ENCODE measurements at places on chromosomes 12 and 14. TPM values are rescaled to one million over a fixed set of nuclear protein-coding genes. Genes with fewer than 3 reads are reported as not detected.

The LRRIQ1 gene
- total RNA-seq: 0.89 TPM

The PUS1 gene
- 77.3 TPM for total RNA-seq

The NOS1 gene
- total RNA-seq: 0.22 TPM

The PAH gene
- total RNA-seq: 2.8 TPM

The LMNTD1 gene
- not detected for total RNA-seq

The KANSL2 gene
- total RNA-seq: 41.6 TPM

The KCNK13 gene
- total RNA-seq: 2.2 TPM

The SOAT2 gene
- 0.17 TPM for total RNA-seq

The SLC25A47 gene
- 0.17 TPM for total RNA-seq

The PMEL gene
- total RNA-seq: 5.8 TPM

The BEST3 gene
- total RNA-seq: 0.54 TPM

The B4GALNT3 gene
- total RNA-seq: 18.2 TPM

The PZP gene
- not detected for total RNA-seq

The GUCY2C gene
- not detected for total RNA-seq

The PDE3A gene
- 0.12 TPM for total RNA-seq

The ABCC9 gene
- total RNA-seq: 0.05 TPM

The DPF3 gene
- 0.27 TPM for total RNA-seq

Measured in HCT116 (cell line).